NCI-H187 treated with DMSO at 0.1 percent for 48 hours (cell line): ENCODE measurements at places on chromosomes 7 and 10.

DNA sequence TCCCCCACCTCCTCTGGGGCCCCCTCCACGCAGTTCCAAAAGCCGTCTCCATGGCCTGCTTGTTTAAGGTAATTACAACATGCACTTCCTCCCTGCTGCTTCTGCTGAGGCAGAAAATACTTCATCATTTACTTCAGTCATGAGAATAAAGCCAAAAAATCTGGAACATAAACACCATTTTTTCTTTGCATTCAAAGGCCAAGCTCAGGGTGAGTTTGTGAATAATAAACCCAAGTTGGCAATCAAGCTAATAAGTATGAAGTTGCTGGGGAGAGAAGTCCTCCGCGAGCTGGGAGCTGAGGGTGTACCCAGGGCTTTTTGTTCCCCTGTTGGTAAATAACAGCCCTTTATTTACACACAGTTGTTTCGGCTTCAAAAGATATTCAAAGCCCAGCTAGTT, 70.5 kb downstream of the FAM204A start:
- no peak for DNase-seq

DNA sequence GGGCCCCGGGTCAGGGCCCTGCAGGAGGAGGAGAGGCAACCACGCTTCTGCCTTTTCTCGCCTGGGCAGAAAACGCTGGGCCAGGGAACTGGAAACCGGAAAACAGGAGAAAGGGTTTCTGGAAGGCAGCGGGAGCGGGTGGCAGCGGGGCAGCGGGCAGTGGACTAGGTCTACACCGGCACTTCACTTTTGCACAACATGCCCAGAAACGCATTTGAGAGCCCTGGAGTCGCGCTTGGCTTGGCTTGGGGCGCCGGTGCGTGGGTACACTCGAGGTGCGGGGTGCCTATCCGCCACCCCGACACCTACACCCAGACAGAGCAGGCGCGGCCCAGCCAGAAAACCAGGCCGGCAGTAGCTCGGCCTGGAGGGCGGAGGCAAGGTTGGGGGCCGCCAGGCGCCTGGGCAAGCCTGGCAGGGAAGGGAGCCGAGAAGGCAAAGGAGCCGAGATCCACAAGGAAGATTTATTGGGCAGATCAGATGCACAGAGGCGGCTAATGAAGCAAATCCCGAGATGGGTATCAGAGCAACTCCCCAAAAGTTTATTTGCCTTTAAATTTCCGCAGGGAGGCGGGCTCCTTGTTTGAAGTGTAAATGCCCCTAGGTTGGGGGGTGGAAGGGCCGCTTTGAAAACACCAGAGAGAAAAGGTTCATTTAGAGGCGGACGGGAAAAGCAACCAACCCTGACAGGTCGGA, 3.2 kb upstream of the PAX2 start:
- no peak for DNase-seq

- DNase-seq: no peak
Measured at GRCh38 chr10:100506596-100507356, 12.9 kb downstream of the SEC31B start.

DNA sequence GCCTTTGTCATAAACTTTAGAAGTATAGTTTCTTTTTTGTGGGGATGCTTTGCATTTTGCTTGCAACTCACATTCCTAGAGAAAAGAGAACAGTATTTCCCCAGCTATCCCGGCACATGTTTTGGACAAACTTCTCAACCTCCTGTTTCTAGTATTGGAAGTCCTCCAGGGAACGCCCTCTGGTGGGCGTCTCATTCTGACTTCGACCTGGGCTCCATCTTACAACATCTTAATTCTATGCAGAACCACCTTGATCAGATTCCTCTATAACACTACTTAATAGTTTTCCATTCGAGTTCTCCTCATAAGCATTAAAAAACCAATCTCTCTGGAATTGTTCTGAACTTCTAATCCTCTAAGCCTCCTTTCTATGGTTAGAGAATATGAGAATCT, 139.5 kb upstream of the FZD8 start:
- no peak for DNase-seq

GRCh38 chr10:44897049-44897448, 14.1 kb upstream of the TMEM72 start:
- DNase-seq: no peak

GRCh38 chr7:127251465-127252376, 1.0 kb downstream of the GRM8 start:
- no peak for DNase-seq

DNA sequence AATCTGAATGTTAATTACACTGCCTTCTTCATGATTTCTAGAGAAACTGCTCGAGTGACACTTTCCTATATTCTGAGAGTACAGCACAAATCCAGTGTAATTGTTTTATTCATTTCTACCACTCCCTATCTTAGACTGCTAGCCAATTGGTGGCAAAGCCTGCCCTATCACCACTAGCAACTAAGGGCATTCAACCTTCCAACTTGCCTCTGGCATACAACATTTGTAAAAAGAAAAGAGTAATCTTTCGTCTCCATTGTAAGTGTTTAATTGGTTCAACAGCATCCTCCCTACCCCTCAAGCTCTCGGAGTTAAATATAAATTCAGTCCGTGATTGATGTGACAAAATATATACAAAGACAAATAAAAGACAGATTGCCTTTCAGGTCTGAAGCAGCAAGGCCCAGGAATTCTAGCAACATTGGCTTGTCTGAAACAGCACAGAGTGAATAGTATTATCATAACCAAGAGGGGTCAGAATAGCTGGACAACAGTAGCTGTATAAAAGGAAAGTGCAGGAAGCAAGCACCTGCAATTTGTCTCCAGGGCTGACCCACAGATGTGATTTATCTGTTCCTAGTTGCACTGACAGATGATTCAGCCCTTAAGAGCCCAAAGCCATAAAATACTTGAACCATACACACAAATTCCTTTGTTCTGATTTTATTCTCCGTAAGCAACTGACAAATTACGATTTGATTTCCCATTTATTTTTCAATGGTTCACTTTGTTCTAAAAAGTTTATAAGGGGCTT, 47.6 kb upstream of the ANKRD1 start:
- no peak for DNase-seq

DNA sequence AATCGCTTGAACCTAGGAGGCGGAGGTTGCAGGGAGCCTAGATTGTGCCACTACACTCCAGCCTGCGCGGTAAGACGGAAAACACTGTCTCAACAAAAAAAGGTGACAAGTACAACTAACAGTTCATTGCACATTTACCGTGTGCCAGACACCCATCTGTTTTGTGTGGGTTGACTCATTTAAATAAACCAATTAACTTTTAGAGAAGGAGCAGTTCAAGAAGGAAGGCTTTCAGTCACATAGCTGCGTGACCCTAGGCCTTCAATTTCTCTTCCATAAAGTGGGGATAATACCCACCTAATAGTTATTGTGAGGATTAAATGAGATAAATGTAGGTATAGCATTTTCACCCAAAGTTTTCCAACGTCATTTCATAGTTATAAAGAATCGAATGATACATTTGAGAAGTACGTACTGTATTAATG, 52.3 kb upstream of the KDM7A start:
- DNase-seq: no peak

GRCh38 chr7:8232999-8233847, 28.7 kb downstream of the ICA1 start:
- no peak for DNase-seq

- no peak for DNase-seq
Measured at GRCh38 chr10:58827381-58827780, 314.7 kb downstream of the BICC1 start.

DNA sequence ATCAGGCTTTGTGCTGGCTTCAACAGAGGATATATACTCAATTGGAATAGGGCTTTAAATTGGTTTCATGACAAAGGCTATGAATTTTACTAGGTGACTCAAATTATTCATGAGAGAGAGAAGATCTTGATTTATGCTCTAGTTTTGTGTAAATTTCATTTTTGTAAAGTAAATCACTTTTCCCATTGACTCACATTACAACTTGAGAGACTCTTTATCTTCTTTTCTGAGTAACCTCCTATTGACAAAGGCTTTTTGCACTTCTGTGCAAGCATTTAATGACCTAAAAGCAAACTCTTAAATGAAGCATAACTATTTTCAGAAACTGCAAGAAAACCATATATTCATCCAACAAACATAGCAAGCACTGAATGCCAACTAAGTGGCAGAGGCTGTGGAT, 98.5 kb upstream of the RHOBTB1 start:
- no peak for DNase-seq

- DNase-seq: no peak
Measured at GRCh38 chr10:71805776-71806703, 32.7 kb upstream of the VSIR start.

- no peak for DNase-seq
Measured at GRCh38 chr7:137462847-137463246, 119.3 kb upstream of the PTN start.

GRCh38 chr7:75639071-75639885, 99.5 kb downstream of the HIP1 start:
- DNase-seq: no peak

GRCh38 chr10:116694243-116694926, 48.0 kb downstream of the HSPA12A start:
- no peak for DNase-seq

GRCh38 chr7:84162584-84162983, 32.0 kb downstream of the SEMA3A start:
- no peak for DNase-seq

DNA sequence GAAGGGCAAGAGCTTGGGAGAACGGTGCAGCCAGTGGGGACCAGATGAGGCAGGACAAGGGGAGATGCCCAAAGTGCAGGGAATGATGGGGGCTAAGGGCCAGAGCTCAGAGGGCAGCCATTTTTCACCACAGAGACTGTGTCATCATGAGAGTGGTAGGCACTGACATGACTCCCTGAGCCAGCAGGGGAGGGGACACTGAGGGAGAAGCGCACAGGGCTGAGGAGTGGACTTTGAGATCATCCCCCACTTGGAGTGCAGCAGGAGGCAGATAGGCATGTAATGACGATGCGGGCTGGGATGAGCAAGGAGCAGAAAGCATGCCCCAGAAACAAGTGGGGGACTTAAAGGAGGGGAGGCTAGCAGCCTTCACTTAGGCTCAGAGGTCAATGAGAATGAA, 5.2 kb upstream of the SMKR1 start:
- no peak for DNase-seq

DNA sequence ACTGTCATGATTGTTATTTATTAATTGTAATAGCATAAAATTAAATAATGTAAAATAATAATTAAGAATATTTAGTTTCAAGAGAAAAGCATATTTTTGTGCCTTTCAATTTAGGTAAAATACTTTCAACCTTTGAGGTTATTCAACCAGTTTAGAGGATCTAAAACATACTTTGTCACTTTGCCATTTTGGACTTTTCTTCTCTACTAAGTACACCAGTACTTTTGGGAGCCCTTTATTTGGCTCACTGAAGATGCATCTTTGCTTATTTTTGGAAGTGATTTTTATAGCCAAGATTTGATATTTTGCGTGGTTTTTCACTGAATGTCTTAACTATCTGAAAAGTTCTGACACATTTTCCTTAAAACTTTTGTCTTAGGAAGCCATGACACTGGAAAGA, 860.5 kb downstream of the SORCS1 start:
- DNase-seq: no peak

- DNase-seq: no peak
Measured at GRCh38 chr7:79281426-79281825, 172.0 kb downstream of the MAGI2 start.

DNA sequence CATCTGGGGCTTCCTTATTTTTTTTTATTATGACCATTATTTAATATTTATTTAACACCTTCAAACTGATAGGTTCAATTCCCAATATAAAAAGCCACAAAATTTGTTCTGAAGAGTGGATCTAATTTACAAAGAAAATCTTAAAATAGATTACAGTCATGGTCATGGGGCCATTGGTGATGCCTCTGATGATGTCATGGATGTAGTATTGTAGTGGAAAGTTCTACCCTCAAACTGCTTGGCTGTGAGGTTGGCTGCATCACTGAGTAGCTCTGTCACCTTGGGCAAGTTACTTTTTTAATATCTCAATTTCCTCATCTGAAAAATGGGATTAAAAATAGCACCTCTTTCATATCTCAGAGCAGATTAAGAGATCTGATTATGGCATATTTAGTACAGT, 128.5 kb downstream of the DKK1 start:
- DNase-seq: no peak

- DNase-seq: no peak
Measured at GRCh38 chr7:41582116-41582515, 120.8 kb downstream of the INHBA start.

GRCh38 chr10:31426401-31426800, 107.4 kb downstream of the ZEB1 start:
- DNase-seq: no peak

GRCh38 chr10:34584164-34584563, 230.9 kb downstream of the PARD3 start:
- DNase-seq: no peak

GRCh38 chr10:92894081-92894655, 45.8 kb downstream of the EXOC6 start:
- DNase-seq: no peak

DNA sequence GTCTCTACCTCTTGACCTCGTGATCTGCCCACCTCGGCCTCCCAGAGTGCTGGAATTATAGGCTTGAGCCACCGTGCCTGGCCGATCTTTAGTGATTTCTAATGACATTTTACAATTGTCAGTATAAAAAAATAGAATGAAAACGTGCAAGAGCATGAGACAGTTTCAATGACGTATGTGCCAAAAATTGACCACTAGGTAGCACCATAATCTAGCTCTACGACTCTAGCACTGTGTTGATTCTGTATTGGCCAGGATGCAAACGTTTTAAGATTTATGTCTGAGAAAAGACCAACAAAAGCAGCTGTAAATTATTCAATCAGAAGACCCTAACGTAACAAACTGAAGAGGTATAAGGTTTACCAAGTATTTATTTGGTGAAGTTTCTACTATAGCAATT, 25.4 kb upstream of the EXOC6 start:
- DNase-seq: no peak

GRCh38 chr10:127298381-127298780, 102.0 kb upstream of the INSYN2A start:
- no peak for DNase-seq

DNA sequence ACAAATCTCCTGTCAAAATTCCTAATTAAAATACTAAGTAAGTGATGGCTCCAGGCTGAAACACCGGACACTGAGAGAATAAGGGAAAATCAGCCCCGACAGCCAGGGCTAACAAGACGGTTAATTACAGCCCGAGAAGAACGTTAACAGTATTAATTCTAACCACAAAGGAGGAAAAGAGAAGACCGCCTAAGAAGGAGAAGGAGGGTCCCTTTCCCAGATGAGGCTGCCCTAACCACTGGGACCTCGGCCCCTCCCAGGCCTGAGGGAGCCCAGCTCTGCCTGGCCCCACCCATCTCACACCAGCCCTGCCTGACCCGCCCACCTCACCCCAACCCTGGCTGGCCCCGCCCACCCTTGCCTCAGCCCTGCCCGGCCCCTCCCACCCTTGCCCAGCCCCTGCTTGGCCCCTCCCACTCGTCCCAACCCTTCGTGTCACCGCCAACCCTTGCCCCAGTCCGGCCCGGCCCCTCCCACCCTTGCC, 51.3 kb downstream of the PWWP2B start:
- no peak for DNase-seq

DNA sequence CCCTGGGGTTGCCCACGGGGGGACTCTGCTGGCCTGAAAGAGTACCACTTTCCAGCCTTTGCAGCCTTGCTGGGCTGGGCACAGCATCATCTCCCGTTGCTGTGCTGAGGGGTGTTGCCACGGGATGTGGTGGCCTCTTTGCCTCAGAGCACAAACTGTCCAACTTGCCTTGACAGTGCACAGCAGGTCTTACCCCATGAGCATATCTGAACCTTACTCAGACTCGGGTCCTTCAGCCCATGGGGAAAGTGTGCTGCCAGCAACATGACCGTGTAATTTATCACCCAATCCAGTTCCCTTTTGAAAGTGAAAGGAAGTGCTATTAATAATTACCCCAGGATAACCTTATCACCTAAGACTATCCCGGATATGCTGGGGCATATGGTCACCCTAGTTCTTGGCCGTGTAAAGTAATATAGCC, 46.8 kb downstream of the TBXAS1 start:
- no peak for DNase-seq
